Activated T-helper 2 cell treated with anti-CD3 and anti-CD28 coated beads, Interferon-gamma antibody, Interleukin-2, Interleukin-4, amounts not matched to agents 10 μg/mL and 5 μg/mL and 100 μg/mL, durations not matched to agents 14 hours and 24 hours and 36 hours (primary cell): ENCODE measurements at places on chromosomes 4 and X.

DNA sequence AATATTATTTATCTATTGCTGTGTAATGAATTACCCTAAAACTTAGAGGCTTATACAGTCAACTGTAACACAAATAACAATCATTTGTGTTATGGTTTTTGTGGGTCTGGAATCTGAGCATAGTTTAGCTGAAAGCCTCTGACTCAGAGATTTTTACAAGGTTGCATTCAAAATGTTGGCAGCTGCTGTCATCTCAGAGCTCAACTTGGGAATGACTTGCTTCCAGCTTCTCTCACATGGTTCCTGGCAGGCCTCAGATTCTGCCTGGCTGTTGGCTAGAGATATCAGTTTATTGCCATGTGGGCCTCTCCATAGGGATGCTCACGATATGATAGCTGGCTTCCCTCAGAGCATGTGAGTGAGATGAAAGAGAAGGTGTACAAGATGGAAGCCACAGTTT lies 70.2 kb upstream of the BRWD3 start:
- no peaks in the 10 kb centered on the region for H3K36me3 ChIP-seq
- no peak overlapping the region for H3K4me3 ChIP-seq
- no peaks in the 10 kb centered on the region for H3K4me1 ChIP-seq

GRCh38 chr4:98094118-98094517 lies 49.2 kb downstream of the STPG2 start:
- no peaks in the 10 kb centered on the region for H3K4me1 ChIP-seq
- no peak overlapping the region for H3K27ac ChIP-seq
- no peak overlapping the region for H3K4me3 ChIP-seq
- no peaks in the 10 kb centered on the region for H3K36me3 ChIP-seq
- DNase-seq, result no peak

GRCh38 chr4:16391196-16391595 lies 164.9 kb upstream of the TAPT1 start:
- DNase-seq, result no peak
- no peaks in the 10 kb centered on the region for H3K4me1 ChIP-seq
- no peaks in the 10 kb centered on the region for H3K27me3 ChIP-seq
- no peaks in the 10 kb centered on the region for H3K36me3 ChIP-seq

GRCh38 chr4:118712872-118713271 lies 27.7 kb downstream of the METTL14 start:
- no peak overlapping the region for H3K4me3 ChIP-seq
- H3K27ac ChIP-seq, result peak overlapping the region; percentile 10
- peaks cover 15% of the 10 kb centered on the region for H3K4me1 ChIP-seq
- H3K27me3 ChIP-seq, result no peaks in the 10 kb centered on the region
- peaks cover 38% of the 10 kb centered on the region for H3K36me3 ChIP-seq

DNA sequence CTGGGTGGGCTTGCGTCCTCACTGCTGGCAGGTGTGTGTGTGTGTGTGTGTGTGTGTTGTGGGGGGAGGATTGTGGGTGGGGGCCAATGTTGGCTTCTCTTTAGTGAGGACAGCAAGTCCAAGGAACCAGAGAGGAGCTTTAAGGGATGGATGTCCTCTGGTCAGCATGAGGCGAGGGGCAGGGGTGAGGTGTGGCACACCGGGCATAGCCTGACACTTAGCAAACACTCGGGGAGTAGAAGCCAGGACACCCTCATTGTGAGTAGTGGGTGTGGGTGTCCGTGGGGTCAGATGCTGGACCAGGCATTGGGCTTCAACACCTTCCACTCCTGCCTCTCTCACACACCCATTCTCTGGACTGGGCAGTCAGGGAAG lies 2.8 kb downstream of the SORCS2 start:
- no peaks in the 10 kb centered on the region for H3K36me3 ChIP-seq
- peaks cover 41% of the 10 kb centered on the region for H3K27me3 ChIP-seq
- H3K27ac ChIP-seq, result no peak overlapping the region
- no peaks in the 10 kb centered on the region for H3K4me1 ChIP-seq

DNA sequence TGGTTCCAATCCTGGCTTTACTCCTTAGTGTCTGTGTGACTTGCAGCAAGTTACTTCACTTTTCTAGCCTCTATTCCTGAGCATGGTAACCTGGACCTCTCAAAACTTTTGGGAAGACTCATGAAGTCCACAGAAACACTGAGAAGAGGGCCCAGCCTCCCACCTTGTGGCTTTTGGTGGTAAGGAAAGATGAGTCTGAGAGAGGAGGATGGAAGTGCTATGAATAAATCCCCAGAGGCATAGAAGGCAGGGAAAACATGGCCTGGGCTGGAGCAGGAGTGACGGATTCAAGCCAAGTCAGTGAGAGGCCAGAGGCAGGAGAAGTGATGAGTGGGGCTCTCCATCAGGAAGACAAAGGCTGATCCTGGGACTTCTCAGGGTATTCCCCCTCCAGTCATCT lies 10.9 kb upstream of the MAGEA4 start:
- H3K4me3 ChIP-seq, result no peak overlapping the region
- H3K36me3 ChIP-seq, result no peaks in the 10 kb centered on the region
- H3K27ac ChIP-seq, result no peak overlapping the region
- no peaks in the 10 kb centered on the region for H3K27me3 ChIP-seq
- H3K4me1 ChIP-seq, result no peaks in the 10 kb centered on the region
- DNase-seq, result no peak

GRCh38 chr4:53147197-53147596 lies 218.7 kb downstream of the SCFD2 start:
- peaks cover 22% of the 10 kb centered on the region for H3K36me3 ChIP-seq
- no peaks in the 10 kb centered on the region for H3K27me3 ChIP-seq
- no peak overlapping the region for H3K4me3 ChIP-seq
- no peak overlapping the region for H3K27ac ChIP-seq

GRCh38 chr4:139669890-139670289 lies 4.3 kb downstream of the MGST2 start:
- no peaks in the 10 kb centered on the region for H3K27me3 ChIP-seq
- H3K36me3 ChIP-seq, result peaks cover 12% of the 10 kb centered on the region
- no peak overlapping the region for H3K27ac ChIP-seq
- DNase-seq, result no peak
- no peak overlapping the region for H3K4me3 ChIP-seq

DNA sequence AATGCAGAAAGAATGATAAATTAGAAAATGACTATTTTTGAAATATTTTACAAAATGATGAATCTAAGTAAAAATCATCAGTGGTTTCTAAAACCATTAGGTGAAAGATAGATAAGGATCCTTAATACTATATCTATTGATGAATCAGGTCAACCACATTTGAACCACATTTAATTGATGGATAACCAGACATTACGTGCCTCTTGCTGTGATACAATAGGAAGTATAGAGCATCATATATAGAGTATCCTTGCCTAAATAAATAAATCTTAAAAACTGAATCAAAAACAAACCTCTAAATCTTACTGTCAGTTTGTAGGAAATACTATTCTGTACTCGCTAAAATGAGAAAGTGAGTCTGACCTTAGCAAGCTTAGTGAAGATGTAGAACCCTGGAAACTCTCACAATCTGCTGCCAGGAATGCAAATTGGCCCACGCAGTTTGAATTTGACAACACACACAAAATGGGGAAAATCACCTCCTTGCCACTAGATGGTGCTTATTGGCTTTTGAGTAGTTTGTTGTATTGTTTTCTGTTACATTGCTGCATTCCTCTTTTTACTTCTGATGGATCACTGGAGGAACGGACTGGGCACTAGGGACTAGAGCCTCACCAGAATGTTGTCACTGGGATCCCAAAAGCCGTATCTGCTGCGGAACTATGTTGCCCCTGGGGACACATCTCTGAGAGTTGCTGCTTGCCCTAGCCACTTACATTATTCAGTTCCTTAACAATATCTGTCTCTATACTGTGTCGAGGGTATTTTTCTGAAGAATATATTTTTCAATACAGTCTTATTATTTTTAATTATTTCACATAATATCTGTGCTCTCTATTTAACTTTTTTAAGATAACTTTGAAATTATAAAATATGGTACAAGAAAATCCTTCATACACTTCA lies 25.4 kb upstream of the SLAIN2 start:
- H3K27ac ChIP-seq, result no peak overlapping the region
- H3K36me3 ChIP-seq, result no peaks in the 10 kb centered on the region
- no peak for DNase-seq
- H3K27me3 ChIP-seq, result peaks cover 2% of the 10 kb centered on the region

DNA sequence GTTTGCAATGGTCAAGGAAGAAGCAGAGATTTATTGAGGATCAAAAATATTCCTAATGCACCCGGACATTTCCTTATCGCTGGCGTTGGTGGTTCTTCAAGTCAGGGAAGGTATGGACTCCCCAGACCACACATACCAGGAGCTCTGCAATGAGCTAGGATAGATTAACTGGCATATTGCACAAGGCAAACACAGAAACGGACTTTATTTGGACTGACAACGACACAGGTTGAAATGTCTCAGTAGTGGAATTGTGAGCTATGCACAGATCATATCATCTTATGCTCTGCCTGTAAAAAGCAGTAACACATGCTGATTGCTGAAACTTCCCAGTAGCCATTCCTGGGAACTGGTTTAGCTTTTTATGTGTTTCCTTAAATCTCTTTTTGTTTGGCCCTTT lies 1.7 kb downstream of the TSPAN7 start:
- H3K27me3 ChIP-seq, result peaks cover 26% of the 10 kb centered on the region
- no peak overlapping the region for H3K27ac ChIP-seq
- H3K4me1 ChIP-seq, result peaks cover 2% of the 10 kb centered on the region

DNA sequence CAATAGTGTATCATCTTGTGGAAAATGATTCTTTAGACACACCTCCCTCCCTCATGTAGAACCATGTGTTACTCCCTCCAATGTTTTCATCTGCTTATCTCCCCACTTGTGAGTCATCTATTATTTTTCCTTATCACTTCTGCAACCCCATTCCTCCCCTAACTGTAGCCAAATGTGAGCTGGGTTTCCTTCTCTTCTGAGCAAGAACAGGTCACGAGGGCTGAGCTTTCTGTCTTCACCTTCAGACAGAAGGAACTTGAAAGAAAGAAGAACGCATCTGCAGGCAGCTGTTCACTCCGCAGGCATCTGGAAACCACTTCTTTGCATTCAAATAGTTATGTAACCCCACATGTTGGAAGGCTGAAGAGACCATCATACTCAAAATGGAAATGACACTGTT lies 1.8 kb downstream of the PPP1R2C start:
- no peak for DNase-seq
- H3K4me3 ChIP-seq, result no peak overlapping the region
- H3K27me3 ChIP-seq, result no peaks in the 10 kb centered on the region
- H3K4me1 ChIP-seq, result peaks cover 2% of the 10 kb centered on the region
- H3K36me3 ChIP-seq, result no peaks in the 10 kb centered on the region
- no peak overlapping the region for H3K27ac ChIP-seq

GRCh38 chr4:155629956-155630355 lies 36.7 kb upstream of the GUCY1A1 start:
- H3K36me3 ChIP-seq, result no peaks in the 10 kb centered on the region
- no peak for DNase-seq
- H3K27me3 ChIP-seq, result peaks cover 4% of the 10 kb centered on the region

- peaks cover 13% of the 10 kb centered on the region for H3K4me1 ChIP-seq
- no peak overlapping the region for H3K27ac ChIP-seq
- H3K4me3 ChIP-seq, result no peak overlapping the region
- no peaks in the 10 kb centered on the region for H3K27me3 ChIP-seq
- H3K36me3 ChIP-seq, result peaks cover 42% of the 10 kb centered on the region
- DNase-seq, result no peak
Measured at GRCh38 chr4:113452152-113452551, 309.4 kb downstream of the CAMK2D start.

- no peaks in the 10 kb centered on the region for H3K27me3 ChIP-seq
- H3K27ac ChIP-seq, result no peak overlapping the region
- DNase-seq, result no peak
- H3K4me3 ChIP-seq, result no peak overlapping the region
- H3K4me1 ChIP-seq, result no peaks in the 10 kb centered on the region
Measured at GRCh38 chrX:111360839-111361238, 51.2 kb downstream of the DCX start.

GRCh38 chr4:183755596-183755995 lies 96.5 kb downstream of the TRAPPC11 start:
- DNase-seq, result no peak
- no peaks in the 10 kb centered on the region for H3K36me3 ChIP-seq
- H3K4me3 ChIP-seq, result no peak overlapping the region
- H3K4me1 ChIP-seq, result no peaks in the 10 kb centered on the region

- H3K4me3 ChIP-seq, result no peak overlapping the region
- H3K36me3 ChIP-seq, result peaks cover 3% of the 10 kb centered on the region
- peaks cover 11% of the 10 kb centered on the region for H3K4me1 ChIP-seq
Measured at GRCh38 chrX:154809939-154810665, 4.8 kb upstream of the MPP1 start.

- no peak for DNase-seq
- peaks cover 69% of the 10 kb centered on the region for H3K4me1 ChIP-seq
- H3K27ac ChIP-seq, result peak overlapping the region; percentile 65
- no peak overlapping the region for H3K4me3 ChIP-seq
Measured at GRCh38 chr4:158823461-158823873, 54.6 kb downstream of the FNIP2 start.
